HCT116 (cell line): ENCODE measurements at places on chromosomes 11 and 22. TPM values are rescaled to one million over a fixed set of nuclear protein-coding genes. Genes with fewer than 3 reads are reported as not detected.

GGT1 gene
- total RNA-seq = 14.0 TPM

GRCh38 chr11:31102316-31102715, 267.2 kb downstream of the DCDC1 start:
- H3K27me3 ChIP-seq = 0 out of 2 replicates have a peak, but pooled peaks cover 4% of the 10 kb centered on the region
- H3K27ac ChIP-seq = no peak overlapping the region
- H3K4me1 ChIP-seq = no peaks in the 10 kb centered on the region
- DNase-seq = no peak
- H3K4me3 ChIP-seq = no peak overlapping the region

CNGA4 gene
- total RNA-seq = 0.27 TPM

YPEL4 gene
- total RNA-seq = 0.32 TPM
